ENCODE measurements at places on chromosomes 12 and 14.

DNA sequence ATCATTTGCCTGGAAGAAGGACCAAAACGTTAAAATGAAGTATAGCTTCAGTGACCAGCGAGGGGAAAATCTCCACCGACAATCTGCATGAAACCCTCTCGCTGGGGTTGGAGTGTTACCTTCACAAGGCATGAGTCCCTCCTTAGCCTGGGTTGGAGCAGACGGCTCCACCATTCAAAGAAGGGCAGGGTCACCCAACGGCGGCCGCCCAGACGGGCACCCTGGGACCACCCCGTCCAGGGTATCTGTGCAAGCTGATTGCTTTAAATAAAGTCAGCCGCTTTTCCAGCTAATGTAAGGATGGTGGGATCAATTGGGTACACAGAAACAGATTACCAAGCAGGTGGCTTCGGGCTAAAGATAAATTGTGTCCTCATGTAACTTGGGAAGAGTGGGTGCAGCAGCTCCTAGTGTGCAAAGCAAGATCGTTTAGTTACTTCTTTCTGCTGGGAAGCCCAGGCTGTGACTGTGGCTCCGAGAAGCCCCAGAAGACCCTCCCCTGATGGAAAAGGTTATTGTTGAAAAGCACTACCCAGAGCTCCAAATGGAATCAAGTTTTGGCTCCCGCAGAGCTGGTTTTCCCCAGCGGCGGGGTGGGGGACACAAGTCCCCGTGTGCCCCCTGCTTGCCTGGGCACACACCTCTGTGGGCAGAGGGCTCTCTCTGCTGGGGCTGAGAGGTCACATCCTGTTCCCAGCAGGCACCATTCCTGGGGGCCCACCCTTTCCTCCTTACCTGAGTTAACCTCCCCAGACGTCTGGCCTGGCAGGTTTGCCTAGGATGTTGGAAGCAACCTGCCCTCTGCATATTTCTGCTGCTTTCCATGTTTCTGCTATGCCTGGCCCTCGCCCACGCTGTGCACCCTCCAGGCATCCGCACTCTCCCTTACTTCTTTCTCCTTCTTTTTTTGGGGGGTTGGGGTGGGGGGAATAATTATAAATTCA lies 318.6 kb upstream of the DIO3 start:
- DNase-seq = no peak

GRCh38 chr12:100508751-100509150 lies 35.1 kb downstream of the NR1H4 start:
- DNase-seq = no peak

DNA sequence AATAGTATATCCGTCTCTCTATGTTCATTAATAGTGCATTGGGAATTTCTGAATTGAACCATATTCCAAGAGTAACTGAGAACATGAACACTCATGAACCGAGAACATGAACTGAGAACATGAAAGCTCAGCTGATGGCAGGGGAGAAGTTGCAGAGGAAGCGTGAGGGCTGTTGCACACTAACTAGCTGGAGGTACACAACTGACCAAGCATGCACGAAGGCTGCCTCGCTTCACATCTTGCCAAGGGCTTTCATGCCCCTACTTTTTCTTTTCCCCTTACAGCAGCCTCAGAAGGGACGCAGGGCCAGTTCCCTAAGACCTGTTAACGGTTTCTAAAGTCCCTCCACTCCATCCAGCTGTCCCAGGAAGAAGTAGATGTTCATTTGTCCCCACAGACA lies 4.3 kb downstream of the RNASE1 start:
- DNase-seq = no peak

DNA sequence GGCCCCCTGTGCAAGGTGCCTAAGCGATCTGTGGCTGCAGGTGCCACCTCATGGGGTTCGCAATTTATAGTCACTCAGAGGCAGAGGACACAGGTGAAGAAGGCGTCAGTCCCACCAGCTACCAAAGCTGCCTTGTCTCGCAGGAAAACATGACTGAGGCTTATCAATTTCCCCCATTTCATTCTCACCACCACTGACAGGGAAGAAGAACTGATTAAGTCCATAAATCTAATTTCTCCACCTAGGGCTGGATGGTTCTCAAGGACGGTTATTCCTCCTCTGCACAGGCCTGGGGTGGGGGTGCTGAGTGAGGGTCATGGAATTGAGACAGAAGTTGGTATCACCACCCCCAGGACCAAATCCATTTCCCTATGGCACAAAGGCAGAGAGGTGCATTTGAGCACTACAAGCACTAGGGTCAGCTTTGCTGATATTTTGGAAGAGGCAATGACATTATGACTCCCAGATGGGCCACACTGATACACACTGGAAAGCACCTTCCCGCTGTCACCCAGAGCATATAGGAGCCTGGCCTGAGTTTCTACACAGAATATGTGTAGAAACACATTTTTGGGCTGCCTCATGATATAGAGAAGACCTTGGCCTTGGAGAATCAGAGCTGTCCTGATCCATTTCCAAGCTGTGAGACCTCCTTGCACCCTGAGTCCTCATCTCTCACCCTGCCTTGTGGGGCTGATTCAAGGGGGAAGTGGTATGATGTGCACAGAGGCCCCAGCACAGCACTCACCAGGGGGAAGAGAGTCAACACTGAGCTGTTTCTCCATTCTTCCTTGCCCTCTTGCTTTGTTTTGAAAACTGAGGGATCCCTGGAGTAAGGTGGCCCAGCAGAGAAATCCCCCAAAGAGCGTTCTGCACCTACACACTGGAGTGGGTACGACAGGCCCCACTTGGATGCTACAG lies 59.4 kb downstream of the PITPNM2 start:
- DNase-seq = no peak

DNA sequence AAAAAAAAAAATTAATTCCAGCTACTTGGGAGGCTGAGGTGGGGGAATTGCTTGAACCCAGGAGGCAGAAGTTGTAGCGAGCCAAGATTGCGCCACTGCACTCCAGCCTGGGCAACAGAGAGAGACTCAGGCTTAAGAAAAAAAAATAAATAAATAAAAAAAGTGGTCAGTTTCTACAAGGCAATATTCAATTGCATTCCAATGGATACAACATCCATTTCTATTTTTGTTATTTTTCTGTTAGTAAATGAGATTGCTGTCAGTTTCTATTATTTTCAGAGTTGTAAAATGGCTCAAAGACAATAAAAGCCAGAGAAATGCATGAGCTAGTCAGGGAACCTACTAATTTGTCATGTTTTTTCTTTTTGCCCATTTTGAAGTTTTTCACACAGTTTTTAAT lies 119.2 kb downstream of the PDE3A start:
- DNase-seq = no peak

DNA sequence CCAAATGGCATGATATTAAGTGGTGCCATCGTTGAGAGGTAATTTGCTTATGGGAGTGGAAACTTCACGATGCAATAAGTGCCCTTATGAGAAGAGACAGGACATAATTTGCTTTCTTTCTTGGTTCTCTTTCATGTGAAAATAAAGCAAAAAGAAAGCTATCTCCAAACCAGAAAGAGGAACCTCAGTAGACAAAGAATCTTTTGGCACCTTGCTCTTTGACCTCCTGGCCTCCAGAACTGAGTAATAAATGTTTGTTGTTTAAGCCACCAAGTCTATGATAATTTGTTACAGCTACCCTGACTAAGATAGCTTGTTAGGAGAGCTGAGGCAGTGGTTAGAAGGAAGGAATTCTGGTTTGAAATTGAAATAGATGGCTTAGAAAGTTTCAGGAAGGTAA lies 39.6 kb downstream of the CCER1 start:
- DNase-seq = no peak

DNA sequence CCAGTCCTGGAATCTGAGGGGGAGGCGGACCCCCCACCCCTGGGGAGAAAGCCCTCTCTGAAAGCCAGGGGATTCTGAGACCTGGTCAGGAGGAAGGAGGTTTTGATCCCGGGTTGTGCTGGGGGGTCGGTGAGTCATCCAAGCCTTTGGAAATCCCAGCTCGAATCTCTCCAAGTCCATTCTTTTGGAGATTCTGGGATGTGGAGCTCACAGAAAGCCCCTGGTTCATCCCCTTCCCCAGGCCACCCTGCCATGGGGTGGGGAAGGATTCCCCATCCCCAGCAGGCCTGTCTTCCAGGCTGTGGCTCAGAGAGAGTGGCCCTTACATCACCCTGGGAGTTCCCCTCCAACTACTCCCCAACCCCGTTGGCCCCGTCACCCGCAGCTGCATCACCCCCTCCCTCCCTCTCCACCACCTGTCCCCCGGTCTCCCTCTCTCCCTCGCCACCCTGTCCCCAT lies 14.3 kb downstream of the EXOC3L4 start:
- no peak for DNase-seq

DNA sequence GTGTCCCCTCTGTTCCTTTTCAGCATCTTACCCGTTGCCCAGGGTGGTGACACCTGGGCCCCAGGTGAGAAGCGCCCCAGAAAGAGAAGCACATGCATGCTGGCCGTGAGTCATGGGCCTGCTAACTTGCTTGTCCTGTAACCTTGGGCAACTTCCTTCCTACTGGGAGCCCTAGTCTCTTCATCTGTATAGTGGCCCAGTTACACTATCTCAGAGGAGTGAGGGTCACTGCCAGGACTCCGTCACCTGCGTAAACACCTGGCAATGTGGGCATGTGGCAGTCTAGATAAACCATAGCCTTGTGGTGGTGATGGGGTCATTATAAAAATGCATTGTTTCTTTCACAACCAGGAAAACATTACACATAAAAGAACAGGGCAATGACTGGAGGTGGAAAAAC lies 125.2 kb downstream of the SLC25A47 start:
- no peak for DNase-seq

DNA sequence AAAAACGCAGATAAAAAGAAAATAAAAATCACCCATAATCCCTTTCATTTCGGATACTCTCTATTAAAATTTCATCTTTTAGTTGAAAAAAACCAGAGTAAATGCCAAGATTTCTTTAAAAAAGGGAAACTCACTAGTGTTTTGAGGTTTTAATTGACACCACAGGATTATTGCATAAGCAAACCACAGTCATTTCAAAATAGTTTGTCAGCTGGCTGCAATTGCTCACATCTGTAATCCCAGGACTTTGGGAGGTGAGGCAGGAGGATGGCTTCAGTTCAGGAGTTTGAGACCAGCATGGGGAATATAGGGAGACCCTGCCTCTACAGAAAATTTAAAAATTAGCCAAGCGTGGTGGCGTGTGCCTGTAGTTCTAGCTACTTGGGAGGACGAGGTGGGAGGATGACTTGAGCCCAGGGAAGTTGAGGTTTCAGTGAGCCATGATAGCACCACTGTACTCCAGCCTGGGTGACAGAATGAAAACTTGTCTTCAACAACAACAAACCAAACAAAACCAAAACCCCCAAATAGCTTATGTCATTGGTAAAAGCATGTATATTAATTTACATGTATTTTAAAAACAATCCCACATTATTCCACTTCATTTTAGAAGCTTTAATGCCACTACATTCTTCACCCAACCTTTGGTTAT lies 48.8 kb downstream of the SYNE2 start:
- no peak for DNase-seq

DNA sequence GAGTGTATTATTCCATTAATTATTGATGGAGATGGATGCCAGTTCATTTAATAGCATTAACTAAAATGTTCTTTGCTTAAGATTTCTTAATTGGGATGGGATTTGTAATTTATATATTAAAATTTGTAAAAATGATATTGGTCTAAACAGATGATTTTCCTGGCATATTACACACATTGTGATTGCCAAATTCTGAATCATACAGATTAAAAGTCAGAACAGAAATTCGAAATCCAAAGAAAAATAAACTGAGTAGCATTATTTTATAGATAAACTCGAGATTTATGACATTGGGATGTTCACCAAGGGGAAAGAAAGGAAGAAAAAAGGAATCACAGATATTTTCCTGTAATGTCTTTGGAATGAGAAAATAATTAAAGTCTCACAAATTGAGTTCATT lies 481.1 kb downstream of the CCER1 start:
- no peak for DNase-seq

GRCh38 chr12:25792031-25792430 lies 166.5 kb upstream of the RASSF8 start:
- DNase-seq = no peak

DNA sequence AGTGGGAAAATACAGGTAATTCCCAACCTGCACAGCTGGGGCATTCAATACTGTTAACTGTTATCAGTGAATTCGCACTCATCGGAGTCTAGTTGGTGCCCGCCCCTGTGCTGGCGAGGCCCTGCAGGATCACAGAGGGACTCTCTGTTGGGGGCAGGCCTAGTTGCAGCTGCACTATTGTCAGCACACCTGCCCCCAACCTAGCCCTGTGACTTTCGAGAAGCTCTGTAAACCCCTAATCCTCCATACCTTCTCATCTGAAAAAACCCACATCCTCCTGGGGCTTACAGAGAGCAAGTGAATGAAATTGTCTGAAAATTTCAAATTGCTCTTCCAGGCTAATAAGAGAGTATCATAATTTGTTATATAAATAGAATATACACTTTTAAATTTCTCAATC lies 132.2 kb upstream of the NUDT4 start:
- no peak for DNase-seq

DNA sequence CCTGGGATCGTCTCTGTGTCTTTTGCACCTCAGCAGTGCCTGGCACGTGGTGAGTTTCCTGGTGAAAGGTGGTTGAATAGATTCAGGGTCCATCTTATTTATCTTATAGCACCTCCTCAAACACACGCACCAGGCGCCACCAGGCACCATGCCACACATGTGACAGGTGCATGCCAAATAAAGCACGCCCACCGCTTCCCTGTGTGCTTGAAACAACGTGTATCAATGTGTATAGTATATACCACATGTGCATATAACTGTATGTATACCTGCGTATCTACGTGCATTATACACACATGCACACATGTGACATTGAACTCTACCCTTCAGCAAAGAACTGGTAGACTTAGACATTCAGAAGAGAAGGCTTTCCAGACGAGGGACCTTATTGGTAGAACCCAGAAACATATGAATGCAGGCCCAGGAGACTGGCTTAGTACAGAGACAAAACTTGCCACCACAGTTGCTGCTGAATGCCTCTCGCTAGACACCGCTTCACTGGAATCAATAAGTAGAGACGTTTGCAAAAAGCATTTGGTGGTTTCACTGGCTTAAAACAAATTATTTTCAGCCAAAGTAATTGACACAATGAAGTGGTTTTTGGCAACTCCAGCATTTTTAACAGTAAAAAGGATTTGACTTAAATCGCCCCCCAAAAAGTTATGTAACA lies 10.0 kb downstream of the EML1 start:
- no peak for DNase-seq

DNA sequence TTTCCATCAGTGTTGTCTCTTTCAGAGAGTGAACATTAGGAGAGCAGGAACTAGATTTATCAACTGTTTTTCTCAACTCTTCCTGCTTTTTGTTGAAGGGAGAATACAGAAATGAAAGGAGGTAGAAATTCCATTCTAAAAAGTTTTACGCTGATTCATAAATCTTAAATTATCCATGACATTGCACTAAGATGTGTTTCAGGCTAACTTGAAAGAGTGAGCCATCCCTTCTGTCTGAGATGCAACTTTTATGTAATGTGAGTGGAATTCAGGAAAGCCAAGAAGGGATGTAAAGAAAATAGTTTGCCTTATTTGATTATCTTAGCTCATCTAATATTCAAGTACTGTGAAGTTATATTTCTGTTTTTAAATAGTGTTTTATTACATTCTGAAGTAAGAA lies 349.5 kb upstream of the RGS6 start:
- DNase-seq = no peak

DNA sequence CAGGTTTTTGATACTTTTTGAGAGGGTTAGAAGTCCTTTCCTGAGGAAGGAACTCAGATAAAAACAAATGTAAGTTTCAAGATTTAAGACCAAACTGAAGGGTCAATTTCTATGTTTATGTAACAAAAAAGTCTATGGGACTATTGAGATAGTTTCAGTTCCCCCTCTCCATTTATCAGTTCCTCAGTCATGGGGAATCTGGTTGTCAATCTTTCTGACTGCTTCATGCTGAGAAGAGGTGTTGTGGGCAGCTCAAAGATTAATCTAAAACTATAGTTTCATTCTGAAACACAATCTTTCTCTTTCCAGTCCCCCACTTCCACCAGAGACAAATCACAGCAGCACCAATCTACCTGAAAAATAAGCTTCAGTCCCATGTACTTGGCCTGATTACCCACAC lies 93.7 kb downstream of the KCNMB4 start:
- no peak for DNase-seq

Measured in NCI-H526 treated with DMSO at 0.1 percent for 48 hours (cell line).